Stimulated activated CD4-positive, alpha-beta T cell treated with anti-CD3 and anti-CD28 coated beads, Interleukin-15, amount 100 ng/mL, for 48 hours (primary cell): ENCODE measurements at places on chromosomes 4 and X.

DNA sequence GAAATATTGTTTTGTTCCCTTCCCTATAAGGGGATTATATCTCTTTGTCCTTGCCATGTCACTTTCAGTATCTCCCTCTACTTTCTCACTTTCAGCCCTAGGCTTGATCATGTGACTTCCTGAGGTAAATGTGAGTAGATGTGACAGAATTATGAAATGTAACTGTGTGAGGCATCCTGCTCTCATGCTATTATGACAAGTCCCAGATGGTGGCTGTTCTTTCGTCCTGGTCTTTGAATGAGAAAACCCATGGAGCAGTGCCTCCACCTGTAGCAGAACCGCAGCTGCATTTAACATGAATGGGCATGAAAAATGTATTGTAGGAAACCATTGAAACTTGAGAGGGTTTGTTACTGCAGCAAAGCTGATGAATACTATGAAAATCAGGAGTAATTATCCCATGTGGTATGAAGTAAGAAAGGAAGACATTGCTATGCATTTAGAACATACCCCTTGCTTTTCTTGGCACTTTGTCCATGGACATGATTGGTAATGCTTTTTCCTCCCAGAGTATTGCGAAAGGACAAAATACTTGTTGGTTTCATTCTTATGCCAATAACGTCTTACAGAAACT, 202.2 kb upstream of the GPRIN3 start:
- DNase-seq: peak; percentile 1

DNA sequence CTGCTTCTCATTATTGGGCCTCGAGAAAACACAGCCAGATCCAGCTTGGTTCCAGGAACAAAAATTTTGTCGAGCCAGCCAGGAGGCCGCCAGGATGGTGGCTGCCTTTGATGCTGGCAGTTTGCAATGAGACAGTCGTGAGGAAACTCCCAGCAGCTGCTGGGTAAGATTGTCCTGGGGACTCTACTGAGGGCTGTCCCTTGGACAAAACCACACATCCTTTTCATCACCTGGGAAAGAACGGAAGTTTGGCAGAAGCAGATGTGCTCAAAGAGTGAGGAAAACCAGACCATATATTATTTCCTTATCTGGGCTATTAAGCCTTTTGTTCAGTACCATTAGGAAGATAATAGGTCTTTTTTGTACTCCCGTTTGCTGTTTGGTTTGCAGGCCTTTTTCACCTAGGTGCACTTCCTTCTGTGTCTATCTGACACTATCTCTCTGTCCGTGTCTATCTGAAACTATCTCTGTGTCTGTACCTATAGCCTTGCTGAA, 13.4 kb upstream of the PAPSS1 start:
- DNase-seq: no peak

GRCh38 chr4:162938738-162939485, 227.8 kb downstream of the NAF1 start:
- DNase-seq: no peak

DNA sequence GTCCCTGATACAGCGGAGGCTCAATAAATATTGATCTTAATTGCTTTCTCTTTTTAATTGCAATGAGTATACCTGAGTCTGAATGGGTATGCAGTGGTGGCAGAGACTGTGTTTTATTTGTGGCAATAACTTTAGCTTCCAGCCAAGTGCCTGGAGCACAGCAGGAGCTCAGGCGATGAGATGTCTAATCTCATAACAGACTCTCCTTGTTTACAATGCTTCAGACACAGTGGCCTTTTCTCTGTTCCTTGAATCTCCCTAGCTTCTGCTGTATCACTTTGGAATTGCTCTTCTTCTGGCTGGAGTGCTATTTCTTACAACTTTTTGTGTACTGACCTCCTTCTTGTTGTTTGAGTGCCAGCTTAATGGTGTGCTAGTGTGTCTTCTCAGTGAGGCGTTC, 91.5 kb upstream of the UNC5C start:
- no peak for DNase-seq

DNA sequence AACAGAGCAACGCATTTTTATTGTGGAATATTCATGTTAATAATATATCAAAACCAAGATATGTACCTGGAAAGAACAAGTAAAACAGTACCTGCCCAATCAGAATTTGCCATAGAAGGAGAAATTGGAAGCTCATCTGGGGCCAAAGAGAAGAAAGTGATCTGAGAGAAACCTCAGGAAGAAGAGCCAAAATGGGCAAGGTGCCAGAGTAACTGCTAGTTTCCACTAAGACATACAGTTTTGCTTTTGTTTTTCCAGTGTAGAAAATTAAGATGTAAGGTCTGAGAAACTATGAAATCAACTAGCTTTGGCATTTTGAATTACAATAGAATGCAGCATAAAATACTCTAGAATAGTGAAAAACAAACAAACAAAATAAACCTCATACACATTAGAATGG, 2201.2 kb downstream of the ARAP2 start:
- DNase-seq: no peak

DNA sequence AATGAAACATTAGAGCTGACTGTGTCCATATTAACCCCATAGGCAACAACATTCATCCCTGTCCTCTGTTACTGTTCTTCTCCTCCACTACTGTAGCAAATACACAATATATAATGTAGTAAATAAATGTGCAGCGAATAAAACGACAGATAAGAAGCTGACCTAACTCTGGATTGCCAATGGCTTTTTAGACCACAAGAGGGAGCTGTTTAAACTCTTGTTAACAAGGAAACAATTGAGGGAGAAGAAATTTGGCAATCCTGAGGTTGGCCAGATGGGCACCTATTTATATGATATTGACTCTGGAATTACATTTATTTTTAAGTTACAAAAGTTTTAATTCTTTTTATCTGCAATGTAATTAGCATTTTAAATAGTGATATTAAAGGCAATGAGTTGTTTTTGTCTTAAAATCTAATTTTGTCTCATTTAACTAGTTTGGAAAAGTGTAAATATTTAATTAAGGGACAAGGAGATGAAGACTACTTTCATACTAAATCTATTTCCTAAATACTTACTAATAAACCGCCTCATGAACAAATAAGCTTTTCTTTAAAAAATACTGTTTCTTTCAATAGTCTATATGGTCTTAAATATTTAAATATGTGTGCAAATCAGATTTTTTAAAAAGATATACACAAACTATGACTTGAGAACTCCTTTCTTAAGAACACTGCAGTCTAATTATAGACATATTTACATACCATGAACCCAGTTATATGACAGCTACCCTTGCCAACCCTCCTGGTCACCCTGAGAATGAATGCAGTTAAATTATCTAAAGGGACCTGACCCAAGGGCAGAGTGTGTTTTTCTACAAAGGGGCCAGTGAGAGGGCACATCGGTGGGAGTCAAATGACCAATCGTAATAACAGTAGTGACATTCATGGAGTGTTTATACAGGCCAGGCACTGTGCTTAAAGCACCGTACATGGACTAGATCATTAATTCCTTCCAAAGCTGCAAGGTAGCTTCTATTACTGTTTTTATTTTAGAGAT, 52.9 kb upstream of the HPF1 start:
- DNase-seq: no peak

GRCh38 chr4:48795108-48795507, 15.0 kb upstream of the FRYL start:
- DNase-seq: no peak

DNA sequence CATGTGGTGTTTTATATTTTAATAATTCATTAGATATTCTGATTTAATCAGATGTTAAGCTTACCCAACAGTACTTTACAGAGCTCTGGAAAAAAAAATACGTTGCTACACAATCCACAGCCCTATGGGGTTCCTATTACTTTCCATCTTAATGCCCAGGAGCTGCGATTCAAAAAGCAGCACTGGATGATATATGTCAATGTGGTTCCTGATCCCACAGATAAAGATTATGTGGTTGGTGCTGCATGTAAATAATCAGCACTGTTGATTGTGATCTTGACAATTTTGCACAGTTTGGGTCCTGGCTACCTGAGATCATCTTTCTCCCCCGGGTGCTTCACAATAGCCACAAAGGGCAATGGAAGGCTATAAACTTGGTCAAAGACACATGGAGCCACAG, 72.7 kb upstream of the DCLK2 start:
- DNase-seq: no peak

DNA sequence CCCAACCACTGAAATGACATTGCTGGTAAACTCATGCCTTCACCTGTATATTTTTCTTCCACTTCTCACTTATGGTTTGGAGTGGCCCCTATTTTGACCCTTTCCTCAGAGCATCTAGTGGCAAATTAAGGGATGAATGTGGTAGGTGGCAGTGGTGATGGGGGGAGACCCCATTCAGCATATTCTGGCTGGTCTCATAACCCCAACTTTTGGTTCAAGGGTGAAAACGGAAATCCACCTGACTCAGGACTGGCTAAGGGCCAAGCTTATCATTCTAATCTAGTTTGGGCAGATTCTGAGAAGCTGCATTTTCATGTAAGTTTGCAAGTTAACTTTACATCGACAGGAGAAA, 47.0 kb upstream of the NSUN7 start:
- DNase-seq: no peak

GRCh38 chr4:83618991-83619645, 83.2 kb downstream of the GPAT3 start:
- DNase-seq: no peak

DNA sequence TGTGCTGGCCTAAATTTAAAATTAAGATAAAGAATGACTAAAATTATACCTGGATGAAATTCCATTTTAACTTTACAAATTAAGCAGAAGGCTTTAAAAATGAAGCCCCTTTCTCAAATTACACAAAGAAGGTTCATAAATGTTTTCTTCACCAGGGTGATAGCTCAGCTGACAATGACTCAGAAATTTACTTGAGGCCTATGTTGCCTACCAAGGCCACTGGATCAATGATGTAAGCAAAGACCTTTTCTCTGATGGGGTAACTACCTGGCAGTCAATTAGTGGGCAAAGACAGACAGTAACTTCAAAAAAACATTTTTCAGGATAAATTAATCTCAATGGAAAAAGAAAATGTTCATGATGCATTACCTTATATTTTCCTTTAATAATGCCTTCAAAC, 23.9 kb upstream of the GPR34 start:
- DNase-seq: no peak

DNA sequence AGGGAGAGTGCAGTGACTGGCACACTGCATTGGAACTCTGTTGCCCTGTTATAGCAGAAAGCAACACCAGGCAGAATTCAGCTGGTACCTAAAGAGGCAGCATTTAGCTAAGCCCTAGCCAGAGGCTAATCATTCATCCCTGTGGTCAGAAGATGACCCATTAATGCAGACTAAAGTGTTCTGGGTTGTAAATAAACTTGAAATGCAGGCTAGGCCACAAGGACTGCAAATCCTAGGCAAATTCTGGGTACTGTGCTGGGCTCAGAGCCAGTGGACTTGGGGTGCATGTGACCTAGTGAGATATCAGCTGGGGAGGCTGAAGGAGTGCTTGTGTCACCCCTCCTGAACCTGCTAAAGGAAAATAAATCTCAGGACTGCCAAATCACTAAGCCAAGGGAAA, 91.2 kb downstream of the LPAR4 start:
- no peak for DNase-seq

- no peak for DNase-seq
Observed at GRCh38 chrX:103637604-103638338, 9.0 kb downstream of the TCEAL1 start.

DNA sequence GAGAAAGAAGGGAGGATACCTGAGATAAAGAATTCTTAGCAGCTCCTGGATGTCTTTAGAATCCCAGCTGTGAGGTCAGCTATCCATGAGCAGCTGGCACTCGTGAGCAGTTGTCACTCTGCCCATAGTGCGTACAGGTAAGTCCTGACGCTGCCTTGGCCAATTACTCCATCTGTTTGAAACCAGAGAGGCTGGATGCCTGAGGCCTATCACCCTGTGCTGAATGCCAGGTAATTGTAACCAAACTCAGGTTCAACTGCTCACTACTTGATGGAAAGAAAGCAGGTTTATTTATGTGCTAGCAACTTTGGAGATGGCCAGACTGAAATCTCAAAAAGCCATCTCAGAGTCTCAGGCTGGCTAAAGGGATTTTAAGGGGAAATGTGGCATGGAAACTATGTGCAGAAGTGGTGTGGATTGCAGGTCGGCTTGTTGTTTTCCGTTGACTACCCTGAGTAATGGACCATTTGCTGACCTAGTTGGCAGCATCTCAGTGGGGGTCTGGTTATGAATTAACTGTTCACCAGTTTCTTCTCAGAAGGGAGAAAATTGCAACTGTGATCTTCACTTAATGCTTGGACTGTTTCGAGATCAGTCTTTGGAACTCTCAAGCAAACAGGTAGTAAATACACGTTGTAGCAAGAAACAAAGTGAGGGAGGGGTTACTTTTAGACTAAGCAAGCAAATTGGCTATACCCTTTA, 1614.0 kb upstream of the PCDH10 start:
- no peak for DNase-seq

DNA sequence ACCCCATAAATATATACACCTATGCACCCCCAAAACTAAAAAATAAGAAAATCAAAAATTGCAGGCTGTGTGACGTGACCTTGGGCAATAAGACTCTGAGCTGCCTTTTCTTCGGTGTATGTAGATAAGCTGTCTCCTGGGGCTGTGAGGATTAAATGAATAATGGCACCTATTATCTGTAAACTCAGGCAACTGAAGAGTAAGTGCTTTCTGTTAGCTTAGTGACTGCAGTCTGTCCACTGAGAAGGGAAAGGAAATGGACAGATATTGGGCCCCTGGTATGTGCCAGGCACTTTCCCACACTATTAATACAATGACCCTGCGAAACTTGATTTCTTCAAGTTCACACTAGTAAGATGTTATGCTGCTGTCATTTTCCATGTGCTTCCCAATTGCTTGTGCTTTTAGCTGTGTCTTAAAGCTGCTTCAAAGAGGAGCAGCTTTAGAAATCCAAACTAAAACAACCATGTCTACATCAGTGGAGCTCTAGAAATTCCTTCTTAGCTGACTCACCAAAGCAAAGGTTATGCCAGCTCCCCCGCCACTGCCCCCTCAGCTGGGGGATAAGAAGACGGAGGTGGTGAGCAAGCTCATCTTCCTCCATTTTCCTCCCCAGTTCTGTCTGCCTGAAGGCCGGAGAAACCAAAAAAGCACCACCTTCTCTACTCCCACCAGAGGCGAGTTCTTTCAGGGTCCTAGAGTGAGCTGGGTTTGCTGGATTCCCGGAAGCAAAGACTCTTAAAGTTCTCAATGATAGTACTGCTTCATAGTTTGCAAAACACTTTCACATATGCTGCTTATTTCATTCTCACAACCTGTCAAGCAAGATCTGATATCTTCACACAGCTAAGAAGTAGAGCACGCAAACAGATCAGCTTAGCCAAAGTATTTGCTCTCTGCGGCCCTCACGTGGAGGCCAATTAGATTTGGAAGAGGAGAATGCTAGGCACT, 8.8 kb upstream of the DGAT2L6 start:
- DNase-seq: no peak

- no peak for DNase-seq
Observed at GRCh38 chr4:139316733-139317132, 14.5 kb upstream of the NDUFC1 start.

GRCh38 chrX:13084611-13085010, 40.2 kb upstream of the FAM9C start:
- DNase-seq: no peak

GRCh38 chr4:71775449-71775848, 8.4 kb downstream of the GC start:
- DNase-seq: no peak

GRCh38 chr4:181077341-181077740, 1165.9 kb upstream of the TENM3 start:
- DNase-seq: no peak
